ENCODE measurements at places on chromosomes 12 and 14.

- DNase-seq: no peak
Observed at GRCh38 chr12:1809591-1810190, 10.7 kb upstream of the LRTM2 start.

DNA sequence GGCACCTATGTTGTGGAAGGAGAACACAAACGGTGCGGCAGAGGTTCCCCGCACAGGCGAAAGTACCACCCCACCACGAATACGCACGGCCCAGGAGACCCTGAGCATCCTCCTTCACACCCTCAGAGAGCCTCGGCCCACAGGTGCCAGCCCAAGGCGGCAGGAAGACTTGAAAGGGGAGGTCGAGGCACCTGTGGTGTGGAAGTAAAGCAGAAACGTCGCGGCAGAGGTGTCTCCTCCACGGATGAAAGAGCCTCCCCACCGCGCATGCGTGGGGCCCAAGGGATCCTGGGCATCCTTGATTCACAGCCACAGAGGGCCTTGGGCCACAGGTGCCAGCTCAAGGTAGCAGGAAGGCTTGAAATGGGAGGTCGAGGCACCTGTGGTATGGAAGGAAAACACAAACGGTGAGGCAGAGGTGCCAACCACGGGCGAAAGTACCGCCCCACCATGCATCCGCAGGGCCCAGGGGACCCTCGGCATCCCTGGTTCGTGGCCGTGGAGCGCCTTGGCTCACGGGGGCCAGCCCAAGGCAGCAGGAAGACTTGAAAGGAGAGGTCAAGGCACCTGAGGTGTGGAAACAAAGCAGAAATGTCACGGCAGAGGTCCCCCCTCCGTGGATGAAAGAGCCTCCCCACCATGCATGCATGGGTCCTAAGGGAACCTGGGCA is 380.1 kb downstream of the ALG10 start:
- DNase-seq: no peak

DNA sequence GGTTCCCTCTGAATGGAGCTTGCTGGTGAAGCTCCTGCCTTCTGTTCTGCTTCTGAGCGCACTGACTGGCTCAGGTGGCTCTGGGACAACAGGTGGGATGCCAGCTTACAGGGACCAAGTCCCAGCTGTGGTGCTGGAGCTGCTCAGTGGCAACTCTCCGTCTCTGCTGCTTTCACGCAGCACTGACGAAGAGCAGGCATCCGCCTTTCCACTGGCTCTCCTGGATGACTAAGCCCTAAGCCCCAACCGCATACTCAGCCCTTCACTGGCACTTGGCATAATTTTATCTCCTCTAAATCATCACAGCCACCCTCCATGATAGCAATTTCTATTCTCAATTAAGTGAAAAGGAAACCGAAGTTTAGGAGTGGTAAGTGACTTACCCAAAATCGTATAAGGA is 3.7 kb upstream of the RTL1 start:
- DNase-seq: no peak

DNA sequence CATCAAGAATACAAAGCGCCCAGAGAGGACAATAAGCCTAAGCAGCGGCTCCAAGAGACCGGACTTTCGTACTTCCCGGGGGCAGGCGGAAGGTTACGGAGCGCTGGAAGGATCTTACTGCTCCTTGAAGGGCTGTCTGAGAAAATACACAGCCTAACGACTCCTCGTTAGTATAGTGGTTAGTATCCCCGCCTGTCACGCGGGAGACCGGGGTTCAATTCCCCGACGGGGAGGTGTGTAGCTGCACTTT is 12.1 kb upstream of the TMPO start:
- peak; percentile 85 for DNase-seq

DNA sequence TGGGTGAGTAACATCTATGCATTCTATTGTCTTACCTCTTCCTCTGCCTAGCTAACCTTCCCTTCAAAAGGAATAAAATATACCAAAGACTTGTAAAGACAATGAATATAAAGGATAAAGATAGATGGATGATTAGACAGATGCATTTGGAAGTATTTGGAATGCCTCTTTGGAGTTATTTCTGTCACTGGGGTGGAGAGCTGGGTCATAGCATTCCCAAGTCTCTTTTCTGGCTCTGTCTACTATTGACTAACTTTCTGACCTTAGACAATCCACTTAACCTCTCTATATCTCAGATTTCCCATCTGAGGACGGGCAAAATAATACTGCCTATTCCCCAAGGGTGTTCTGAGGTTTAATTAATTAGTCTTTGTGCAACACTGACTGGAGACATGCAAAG is 517.4 kb downstream of the DIO2 start:
- no peak for DNase-seq

- no peak for DNase-seq
Observed at GRCh38 chr12:124919521-124920352, 5.3 kb upstream of the UBC start.

- DNase-seq: no peak
Observed at GRCh38 chr14:24892497-24893051, 157.4 kb downstream of the STXBP6 start.

- DNase-seq: no peak
Observed at GRCh38 chr12:5577741-5578140, 145.8 kb downstream of the NTF3 start.

GRCh38 chr12:108232565-108232964 is 103.5 kb downstream of the WSCD2 start:
- peak; percentile 60 for DNase-seq

DNA sequence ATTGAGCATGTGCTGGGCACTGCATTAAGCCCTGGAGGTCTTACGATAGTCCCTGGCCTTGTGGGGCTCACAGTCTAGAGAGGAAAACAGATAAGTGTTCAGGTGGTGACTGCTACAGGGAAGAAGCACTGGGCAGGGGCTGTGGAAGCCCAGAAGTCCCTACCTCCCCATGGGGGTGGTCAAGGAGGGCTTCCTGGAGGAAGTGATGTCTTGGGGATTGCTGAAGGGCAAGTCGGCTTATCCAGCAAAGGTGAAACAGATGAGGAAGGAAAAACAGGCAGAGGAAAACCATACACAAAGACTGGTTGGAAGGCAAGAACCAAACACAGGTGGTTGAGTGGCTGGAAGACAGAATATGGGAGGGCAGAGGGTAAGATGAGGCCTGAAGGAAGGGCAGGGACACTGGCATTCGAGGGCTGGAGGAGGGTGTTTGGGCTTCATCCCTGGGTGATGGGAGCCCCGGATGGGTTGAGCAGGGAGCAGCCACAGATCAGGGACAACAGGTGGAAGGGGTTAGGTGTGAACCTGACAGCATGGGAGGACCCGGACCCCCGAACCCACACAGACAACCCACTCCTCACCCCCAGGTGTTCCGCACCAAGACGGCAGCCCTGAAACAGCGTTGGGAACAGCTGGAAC is 2.8 kb downstream of the CFAP73 start:
- DNase-seq: no peak

- DNase-seq: no peak
Observed at GRCh38 chr12:11676052-11676451, 26.6 kb downstream of the ETV6 start.

DNA sequence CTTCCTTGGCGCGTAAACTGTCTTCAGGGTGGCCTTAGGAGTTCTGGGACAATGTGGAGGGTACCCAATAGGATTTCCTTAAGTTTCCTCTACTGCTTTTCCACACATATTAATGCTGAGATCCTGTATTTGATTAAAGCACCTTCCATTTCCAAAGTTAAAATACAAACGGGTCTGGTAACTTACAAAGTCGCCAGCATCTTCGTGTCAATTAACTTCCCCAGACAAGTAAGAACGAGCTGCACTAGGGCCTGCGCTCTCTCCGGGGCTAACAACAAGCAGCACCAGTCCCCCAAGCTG is 130.9 kb downstream of the NDUFA12 start:
- DNase-seq: no peak

GRCh38 chr12:3456809-3457208 is 34.2 kb upstream of the PRMT8 start:
- no peak for DNase-seq

GRCh38 chr12:75747572-75748021 is 236.2 kb upstream of the KRR1 start:
- DNase-seq: peak; percentile 85

DNA sequence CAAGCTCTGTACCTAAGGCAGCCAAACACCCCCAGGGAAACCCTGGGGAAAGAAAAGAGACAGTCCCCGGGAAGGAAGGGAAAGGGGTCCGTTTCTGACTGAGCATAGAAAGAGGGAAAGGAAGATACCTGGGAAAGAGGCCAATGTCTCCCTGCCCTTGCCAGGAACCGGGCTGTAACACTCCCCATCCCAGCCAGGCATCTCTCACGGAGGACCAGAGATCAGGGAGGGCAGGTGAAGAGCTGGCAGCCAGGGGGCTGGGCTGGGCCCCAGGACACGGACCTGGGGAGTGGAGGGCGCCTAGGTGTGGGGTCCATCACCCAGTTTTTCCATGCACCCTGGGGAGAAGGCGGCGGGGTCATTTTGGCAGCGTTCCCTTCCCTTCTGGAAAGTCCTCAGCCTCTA is 18.9 kb upstream of the PLEKHH1 start:
- no peak for DNase-seq

DNA sequence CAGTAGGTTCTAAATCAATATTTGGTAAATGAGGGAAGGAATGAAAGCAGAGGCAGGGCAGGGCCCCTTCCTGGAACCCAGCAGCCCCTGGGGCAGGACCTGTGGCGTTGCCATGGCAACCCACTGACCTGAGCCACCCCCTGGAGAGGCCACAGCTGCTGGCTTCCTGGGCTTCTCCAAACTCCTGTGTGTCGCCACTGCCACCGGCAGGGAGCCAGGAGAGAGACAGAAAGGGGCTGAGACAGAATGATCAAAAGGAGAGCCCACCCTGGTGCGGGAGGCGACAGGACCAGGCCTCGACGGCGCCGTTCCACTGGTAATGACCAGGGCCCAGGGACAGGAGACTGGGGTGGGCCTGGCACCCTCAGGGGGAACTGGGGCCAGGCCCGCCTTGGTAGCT is 18.2 kb downstream of the RFX4 start:
- no peak for DNase-seq

DNA sequence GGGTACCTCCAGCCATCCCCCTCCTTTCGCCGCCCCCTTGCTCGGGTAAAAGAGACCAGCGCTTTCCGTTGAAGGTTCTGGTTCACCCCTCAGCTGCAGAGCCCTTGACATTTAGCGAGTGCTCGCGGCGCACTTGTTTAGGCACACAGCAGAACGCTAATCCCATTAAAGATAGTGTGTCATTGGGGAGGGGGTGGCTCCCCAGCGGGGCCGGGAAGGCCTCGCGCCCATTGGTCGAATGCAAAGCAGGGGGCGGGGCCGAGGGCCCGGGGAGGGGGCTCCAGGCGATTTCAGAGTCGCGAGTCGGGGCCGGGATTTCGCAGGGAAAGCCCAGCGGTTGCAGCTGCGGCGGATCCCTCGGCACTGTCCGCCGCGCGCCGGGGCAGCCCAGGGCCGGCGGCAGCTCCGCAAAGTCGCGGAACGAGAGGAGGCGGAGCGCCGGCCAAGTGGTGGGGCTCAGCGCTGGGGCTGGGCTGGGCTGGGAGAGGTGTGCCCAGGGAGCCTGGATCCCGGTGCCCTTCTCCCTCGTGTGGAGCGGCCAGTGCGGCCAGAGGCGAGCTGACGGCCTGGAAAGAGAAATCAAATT is 122.9 kb downstream of the TSPAN9 start:
- no peak for DNase-seq

DNA sequence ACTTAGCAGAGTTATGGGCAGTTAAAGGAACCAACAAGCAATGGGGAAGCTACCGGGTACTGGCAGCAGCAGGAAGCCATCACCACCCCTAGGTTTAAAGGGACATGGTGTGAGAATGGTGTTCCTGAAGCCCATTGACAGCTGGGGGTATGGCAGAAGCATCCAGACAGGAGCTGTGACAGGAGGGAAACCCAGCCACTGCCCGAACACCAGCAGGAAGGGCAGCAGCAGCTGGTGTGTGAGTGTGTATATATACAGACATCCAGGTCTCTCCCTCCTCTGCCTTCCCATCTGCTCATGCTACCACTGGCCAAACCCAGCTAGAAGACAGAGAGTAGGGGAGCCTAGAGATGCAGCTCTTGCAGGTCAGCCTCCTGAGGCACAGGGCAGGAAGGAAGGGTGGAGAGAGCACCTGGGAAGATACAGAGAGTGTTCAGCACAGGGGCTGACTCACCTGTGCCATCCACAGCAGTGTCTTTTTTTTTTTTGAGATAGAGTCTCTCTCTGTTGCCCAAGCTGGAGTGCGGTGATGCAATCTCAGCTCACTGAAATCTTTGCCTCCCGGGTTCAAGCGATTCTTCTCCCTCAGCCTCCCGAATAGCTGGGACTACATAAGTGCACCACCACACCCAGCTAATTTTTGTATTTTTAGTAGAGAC is 9.2 kb upstream of the ADCK1 start:
- DNase-seq: peak; percentile 27

- no peak for DNase-seq
Observed at GRCh38 chr14:61701946-61702345, 6.6 kb downstream of the HIF1A start.

DNA sequence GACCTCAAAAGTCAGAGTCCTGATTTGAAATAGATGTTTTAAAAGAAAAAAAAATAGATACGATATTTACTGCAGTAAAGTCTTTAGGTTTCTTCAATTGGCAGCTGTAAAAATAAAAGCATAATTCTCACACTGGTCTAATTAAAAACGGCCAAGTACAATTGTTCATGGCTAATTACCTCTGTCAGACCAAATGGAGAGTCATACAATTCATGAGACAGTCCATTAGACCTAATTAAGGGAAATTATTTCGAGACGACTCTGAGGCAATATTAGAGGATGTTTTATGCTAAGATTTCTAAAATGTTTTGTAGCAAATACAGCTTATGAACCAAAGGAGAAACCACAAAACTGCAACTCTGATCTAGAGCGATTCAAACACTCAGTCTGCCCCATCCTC is 131.3 kb downstream of the PHLDA1 start:
- peak; percentile 16 for DNase-seq

- no peak for DNase-seq
Observed at GRCh38 chr12:78406828-78407227, 457.7 kb upstream of the SYT1 start.

GRCh38 chr12:3084742-3085141 is 7.6 kb downstream of the TSPAN9 start:
- no peak for DNase-seq

Data from NCI-H446 treated with DMSO at 0.1 percent for 48 hours (cell line).